ENCODE measurements at places on chromosomes 7 and 10.

DNA sequence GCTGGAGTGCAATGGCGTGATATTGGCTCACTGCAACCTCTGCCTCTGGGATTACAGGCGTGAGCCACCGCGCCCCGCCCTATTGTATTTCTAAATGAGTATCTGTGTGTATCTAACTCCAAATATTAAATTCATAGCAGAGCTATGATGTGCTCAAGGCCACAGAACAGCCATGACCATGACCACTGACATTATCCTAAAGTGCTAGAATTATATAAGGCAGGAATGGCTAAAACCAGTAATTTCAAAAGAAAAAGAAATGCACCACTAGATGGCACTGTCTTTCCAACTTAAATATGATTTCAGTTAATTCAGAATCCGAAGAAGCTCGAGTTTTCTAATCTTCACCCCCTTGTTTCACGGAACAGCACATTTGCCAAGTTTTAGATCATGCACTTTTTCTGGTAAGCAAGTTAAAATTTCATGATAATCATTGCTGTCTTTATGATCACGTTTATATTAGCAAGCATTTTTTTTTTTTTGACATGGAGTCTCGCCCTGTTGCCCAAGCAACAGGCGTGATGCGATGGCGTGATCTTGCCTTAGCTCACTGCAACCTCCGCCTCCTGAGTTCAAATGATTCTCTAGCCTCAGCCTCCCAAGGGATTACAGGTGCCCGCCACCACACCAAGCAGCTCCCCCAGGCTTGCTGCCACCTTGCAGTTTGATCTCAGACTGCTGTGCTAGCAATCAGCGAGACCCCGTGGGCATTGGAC lies 65.3 kb downstream of the OR13A1 start:
- DNase-seq: peak; percentile 19

GRCh38 chr10:109062371-109062770 lies 860.9 kb downstream of the XPNPEP1 start:
- DNase-seq: no peak

DNA sequence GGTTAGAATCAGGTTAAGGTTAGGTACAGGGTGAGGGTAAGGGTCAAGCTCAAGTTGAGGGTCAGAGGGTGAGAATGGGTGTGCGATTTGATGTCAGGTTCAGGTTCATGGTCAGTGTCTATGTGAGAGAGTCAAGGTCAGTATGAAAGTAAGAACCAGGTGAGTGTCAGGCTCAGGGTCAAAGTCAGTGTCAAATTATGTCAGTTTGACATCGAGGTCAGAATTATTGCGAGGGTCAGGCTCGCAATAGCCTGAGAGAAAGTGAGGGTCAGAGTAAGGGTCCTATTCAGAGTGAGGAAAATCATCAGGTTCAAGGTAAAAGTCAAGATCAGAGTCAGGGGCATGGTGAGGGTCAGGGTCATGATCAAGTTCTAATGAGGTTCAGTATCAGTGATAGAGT lies 13.0 kb downstream of the MRPS24 start:
- DNase-seq: no peak

GRCh38 chr7:107884066-107884818 lies 6.7 kb upstream of the DLD start:
- DNase-seq: no peak

DNA sequence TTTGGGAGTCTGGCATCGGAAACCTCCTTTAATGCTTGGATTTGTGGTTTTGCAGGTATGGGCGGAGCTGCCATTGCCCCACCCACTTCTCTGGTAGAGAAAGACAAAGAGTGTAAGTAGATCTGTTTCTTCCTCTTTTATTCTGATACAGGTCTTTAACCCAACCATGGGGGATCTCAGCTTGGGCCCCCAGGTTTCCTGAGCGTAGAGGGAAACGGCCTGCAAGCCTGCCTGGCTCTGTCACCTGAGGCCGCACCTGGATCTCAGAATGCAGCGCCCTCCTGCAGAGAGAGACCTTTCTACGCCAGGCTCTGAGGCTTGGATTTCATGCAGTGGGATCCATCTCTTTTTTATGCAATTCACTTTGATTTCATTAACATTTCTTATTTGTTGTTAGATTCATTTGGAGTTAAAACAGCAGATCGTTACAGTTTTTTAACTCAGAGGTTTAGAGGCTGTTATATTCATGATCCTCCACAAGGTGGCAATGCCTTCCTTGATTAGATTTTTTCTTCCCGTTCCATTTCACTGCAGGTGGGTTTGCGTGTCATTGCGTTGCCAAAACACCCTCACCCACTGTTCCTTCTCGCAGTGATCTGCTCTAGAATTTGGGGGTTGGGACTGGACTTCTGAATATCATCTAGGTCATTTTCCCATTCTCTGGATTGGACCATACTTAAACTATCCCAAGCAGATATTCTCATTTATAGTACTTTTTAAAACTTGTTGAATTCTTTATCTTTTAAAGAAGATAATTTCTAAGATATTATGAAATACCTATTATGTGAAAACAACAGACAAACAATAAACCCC lies 20.0 kb downstream of the RBM17 start:
- peak; percentile 45 for DNase-seq

DNA sequence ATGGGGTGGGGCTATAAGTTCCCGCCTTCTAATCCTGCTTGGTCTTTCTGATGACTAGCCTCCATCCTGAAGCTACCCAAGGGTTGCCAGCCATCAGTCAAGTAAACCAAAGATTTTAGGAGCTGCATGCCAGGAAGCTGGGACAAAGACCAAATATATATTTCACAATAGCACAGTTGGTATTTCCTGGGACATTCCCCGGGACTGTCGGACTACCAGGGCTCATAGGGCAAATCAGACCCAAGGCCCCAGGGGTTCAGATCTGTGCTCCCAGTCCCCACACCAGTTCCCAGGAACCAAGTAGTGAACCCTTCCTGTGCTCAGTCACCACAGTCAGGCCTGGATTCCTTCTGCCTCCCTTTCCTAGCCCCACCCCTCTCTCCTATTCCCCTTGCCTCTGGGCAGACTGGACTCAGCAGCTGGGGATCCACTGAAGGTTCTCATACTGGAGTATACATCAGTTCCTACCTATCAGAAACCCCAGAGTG lies 5.7 kb upstream of the CXCL12 start:
- peak; percentile 35 for DNase-seq

GRCh38 chr10:119246862-119247549 lies 39.6 kb downstream of the GRK5 start:
- DNase-seq: peak; percentile 79

DNA sequence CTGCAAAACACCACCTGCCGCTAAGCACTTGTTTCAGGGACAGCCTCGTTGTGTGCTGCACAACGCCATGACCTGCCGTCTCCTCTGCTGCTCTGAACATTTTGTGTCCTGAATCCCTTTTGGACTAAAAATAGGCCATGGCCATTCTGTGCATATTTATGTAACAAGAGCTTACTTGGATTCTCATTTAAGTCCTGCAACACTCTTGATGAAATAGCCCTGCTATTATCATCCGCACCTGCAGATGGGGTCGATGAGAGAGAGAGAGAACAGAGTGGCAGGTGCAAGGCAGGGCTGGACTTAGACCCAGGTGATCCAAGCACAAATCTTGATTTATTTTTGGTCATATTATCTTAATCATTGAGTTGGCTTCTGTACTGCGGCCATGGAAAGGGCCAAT lies 121.2 kb upstream of the PRKCQ start:
- DNase-seq: no peak

GRCh38 chr10:8238986-8239385 lies 184.5 kb downstream of the GATA3 start:
- no peak for DNase-seq

- no peak for DNase-seq
Observed at GRCh38 chr7:151307536-151307935, 34.1 kb upstream of the NUB1 start.

DNA sequence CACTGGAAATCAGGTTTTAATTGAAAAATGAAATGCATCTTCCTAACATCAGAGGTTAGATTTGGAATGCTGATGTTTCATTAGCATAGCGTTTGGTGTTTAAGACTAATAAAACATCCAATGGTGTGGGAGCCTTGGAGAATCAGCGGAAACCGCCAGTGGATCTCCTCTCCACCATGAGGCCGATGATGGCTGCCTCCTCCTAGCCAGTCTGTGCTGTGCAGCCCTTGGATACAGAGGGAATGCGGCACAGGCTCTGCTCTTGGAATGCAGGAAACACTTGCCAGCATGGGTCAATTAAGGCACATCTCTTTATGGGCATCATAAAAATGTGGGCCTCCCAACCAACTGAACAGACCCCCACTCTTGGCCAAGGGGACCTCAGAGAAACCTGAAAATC lies 259.9 kb downstream of the GLRX3 start:
- DNase-seq: no peak

- no peak for DNase-seq
Observed at GRCh38 chr7:48251766-48252165, 80.5 kb downstream of the ABCA13 start.

DNA sequence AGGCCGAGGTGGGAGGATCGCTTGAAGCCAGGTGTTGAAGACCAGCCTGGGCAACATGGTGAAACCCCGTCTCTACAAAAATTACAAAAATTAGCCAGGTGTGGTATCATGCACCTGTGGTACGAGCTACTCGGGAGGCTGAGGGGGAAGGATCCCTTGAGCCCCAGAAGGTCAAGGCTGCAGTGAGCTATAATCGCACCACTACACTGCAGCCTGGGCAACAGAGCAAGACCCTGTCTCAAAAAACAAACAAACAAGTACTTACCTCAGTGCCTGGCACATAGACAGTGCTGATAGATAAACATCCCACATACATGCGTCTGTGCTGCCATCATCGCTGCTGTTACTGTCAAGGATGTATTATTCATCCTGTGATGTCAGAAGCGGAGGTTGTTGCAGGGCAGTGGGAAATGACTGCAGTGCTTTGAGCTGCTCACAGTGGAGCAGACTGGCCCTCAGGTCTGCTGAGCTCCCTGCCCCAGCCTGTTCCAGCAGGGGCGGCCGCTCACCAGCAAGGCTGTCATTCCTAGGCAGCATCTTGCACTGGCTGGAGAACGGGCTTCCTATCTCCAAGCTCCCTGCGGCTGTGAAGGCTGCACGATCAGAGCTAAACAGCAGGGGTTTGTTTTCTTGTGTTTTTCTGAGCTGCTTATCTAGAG lies 18.6 kb downstream of the FOXK1 start:
- no peak for DNase-seq

DNA sequence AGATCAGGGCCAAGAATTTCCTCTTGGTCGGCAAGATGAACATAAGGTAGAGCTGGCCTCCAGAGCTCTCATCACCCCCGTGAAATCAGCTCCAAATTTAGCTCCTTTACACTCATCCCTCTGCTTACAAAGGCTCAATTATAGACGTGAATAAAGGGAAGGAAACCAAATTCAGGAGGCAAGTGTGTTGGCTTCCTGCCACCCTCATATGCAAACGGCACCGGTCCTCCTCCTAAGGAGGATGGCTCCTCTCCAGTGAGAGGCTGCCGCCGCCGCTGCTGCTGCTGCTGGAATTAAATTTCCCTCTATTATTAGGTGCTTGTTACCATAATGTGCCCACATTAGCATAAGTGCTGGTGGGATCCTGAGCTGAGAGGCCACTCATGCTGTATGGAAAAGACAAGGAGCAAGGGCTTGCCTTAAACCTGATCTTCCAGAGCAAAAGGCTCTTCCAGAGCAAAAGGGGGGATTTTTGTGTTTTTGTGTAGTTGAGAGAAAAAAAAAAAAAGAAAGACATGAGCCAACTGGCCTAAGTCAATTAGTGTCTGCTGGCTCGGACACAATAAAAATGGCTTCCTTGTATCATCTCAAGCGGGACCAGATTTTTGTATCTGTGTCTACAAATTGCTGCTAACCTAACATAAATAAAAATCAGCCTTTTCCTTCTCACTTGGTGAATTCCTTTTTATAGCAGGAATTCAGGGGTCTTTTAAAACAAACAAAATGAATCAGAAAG lies 68.4 kb downstream of the CDHR3 start:
- DNase-seq: no peak

DNA sequence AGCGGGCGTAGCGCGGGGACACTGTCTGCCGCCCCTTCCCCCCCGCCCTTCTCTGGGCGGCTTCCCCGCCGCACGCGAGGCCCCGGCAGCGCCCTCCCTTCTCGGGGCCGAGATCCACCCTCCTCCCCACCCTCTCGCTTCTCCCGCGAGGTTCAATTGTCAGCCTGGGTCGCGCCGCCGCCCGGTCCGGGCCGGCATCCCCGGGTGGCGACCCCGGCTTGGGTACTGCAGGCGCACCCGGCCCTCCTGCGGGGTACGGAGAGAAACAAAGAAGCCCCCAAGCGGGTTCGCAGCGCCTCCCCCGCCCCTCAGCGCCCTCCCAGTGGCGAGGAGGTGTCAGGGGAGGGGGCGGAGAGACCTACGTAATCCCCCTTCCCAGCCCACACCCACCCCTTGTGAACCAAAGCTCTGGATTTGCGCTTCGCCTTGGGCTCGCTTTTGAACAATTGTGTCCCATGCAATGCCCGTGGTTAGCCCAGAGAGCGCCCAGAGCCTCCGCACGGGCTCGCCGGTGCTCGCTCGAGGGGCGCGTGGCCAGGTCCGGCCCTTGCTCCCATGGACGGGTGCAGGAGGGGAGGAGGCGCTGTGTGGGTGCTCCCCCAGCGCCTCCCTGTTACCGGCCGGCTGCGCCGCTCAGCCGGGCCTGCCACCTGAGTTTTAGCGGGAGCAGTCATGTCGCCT lies 634 bp downstream of the HECW1 start:
- DNase-seq: peak; percentile 29

DNA sequence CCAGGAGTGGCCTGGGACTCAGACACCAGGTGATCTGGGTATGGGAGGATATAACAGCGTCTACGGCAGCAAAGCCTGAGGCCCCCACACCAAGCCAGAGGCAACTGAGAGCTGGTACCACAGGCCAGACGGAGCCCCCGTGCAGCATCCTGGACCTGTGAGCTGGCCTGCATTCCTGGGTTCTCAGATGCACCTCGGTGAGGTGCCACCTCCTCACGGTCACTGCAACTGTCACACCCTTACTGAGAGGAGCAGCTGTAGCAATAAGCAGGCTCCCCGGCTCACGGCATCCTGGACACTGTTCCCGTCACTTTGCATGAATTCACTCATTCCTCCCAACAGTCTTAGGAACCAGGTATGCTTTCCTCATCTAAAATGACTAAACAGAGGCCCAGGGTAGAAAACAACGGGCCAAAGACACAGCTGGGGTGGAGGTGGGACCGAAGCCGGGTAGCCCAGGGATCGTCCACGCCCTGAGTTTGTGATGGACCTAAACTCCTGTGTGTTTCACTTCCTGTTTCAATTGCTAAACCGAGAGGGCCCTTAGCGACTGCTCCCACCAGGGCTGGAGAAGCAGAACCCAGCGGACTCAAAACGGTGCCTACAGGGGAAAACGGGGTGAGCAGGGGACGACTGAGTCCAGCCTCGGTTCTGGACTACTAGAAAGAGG lies 98.7 kb downstream of the CTBP2 start:
- DNase-seq: no peak

GRCh38 chr10:101856626-101857025 lies 13.0 kb upstream of the KCNIP2 start:
- no peak for DNase-seq

DNA sequence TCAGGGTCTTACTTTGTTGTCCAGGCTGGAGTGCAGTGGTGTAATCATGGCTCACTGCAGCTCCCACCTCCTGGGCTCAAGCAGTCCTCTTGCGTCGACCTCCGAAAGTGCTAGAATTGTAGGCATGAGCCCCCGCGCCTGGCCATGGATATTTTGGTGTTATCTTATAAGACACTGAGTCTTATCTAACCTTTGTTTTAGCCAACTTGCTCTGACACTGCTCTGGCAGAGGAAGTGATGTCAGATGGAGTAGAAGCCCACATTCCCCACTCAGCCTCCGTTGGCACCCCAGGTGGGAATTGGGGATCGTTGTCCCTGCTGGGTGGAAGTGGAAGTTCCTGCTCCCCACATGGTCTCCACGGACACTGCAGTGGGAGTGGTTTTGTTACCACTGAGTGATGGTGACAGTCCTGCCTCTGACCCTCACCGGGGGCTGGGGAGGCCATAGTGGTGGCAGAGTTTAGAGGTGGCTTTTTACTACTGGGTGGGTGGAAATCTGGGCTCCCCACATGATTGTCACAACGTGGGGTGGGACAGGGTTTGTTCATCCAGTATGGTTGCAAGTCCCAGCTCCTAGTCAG lies 98.9 kb downstream of the ANKRD61 start:
- no peak for DNase-seq

Measured in hepatic stellate cell (primary cell).